PC-3 (cell line): ENCODE measurements at places on chromosomes 7 and 10.

- no peak for DNase-seq
Measured at GRCh38 chr10:104498347-104499081, 142.6 kb upstream of the SORCS3 start.

DNA sequence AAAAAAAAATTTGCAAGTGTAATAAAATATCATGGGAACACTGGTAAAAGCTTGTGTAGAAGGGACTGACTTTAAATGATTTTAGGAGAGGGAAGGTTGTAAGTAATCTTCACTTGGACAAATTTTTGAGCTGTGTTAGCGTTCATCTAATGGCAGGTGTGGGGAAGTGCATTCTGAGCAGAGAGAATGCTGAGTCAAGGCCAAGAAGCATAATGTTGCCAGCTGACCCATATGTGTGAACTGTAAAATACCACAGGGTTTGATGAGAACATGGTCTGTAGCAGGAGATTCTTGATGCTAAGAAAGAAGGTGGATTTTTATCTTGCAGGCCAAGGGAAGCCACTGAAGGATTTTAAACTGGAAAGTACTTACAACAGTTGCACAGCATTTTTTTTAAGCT, 98.2 kb upstream of the ZNF32 start:
- DNase-seq: no peak

DNA sequence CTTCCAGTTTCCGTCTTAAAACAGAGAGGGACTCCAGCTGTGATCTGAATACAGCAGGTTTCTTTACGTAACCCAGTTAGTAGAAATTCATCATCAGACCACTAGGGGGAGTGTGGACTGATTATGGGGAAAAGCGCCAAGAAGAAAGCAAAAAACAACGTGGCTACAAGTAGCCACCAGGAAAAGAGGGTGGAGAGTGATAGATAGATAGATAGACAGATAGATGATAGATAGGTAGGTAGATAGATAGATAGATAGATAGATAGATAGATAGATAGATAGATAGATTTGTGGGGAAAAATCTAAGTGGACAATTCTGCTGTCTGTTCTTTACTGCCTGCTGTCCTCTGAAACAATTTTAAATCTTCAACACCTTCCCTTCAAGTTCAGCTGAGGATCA, 12.7 kb upstream of the AKR1B10 start:
- peak; percentile 93 for DNase-seq

- no peak for DNase-seq
Measured at GRCh38 chr10:77012812-77013500, 624.7 kb downstream of the KCNMA1 start.

GRCh38 chr10:22682237-22683139, 31.9 kb downstream of the PIP4K2A start:
- peak; percentile 78 for DNase-seq

DNA sequence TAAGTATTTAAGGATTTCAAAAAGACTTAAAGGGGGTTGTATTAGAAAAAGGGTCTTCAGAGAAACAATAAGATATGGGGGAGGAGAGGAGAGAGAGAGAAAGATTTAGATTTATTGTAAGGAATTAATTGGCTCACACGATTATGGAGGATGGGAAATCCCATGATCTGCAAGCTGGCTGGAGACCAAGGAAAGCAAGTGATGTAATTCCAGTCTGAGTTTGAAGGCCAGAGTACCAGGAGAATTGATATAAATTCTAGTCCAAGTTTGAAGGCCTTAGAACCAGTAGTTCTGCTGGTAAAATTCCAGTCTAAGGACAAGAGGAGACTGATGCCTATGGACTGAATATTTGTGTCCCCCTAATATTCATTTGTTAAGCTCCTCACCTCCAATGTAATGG, 20.6 kb upstream of the SLC13A1 start:
- no peak for DNase-seq

DNA sequence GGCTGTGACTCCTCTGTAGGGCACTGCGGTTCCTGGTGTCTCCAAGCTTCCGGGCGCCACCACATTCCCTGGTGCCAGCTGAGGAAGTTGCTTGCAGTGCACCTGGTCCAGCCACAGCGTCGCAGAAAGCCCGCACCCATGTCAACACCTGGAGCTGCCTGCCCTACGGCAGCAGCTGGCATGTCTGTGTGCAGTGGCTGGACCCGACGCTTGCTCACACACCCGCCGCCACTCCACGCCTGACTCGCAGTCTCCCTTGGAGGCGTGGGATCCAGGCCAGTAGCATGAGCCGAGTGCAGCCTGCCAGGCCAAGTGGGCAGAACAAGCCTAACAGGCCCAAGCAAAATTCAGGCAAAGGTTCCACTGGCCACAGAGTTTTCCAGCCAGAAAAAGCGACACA, 118.1 kb upstream of the PHF14 start:
- no peak for DNase-seq

DNA sequence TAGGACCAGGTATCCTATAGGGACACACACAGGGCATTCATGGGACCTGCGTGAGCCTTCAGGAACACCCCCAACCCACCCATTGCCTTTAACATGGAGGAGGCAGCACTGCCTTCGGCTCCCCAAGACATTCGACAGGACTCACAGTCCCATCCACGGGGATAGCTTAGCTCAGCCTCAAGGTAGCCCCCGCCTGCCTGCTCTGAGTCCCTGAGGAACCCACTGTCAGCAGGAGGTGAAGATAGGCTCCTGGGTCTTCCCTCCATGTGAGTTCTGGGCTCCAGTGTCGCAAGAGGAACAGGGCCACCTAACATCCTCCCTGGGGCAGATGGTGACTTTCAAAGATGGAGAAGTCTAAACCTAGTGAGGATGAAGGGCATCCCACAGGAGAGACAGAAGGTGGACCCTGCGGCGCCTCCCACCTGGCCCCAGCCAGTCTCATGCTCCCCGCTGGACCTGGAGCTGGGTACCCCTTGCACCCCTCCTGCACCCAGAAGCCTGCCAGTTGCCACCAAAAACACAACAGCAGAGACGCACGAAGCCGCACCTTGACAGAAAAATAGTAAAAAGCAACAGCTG, 4.9 kb upstream of the ADIRF start:
- no peak for DNase-seq

GRCh38 chr10:133058331-133059092, 29.2 kb upstream of the ADGRA1 start:
- DNase-seq: no peak

DNA sequence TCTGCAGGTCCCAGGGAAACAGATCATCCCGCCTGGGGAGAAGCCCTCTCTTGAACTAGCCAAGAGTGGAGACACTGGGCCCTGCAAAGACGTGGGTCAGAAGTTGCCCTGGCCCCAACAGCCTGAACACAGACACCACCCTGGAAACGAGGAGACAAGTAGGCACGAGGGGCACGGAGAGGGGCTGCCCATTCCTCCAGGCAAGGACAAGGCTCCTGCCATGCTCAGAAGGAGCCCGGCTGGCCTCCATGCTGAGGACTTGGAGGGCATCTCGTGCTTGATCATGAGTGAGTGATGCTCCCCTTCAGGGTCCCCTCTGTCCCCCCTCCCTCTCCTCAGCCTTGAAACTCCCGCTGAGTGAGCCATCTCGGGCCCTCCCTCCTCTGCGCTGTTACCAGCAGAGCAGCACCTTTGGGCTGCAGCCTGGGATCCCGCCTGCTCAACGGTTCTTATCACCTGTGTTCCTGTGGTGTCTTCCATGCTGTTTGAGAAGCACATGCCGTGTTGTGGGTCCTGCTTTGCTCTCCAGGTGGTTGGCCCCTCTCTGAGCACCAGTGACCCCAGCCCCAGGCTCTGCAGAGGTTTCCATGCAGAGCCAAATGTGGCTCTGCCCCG, 544.3 kb downstream of the TCERG1L start:
- no peak for DNase-seq

GRCh38 chr7:125934955-125935354, 1005.3 kb upstream of the POT1 start:
- no peak for DNase-seq

DNA sequence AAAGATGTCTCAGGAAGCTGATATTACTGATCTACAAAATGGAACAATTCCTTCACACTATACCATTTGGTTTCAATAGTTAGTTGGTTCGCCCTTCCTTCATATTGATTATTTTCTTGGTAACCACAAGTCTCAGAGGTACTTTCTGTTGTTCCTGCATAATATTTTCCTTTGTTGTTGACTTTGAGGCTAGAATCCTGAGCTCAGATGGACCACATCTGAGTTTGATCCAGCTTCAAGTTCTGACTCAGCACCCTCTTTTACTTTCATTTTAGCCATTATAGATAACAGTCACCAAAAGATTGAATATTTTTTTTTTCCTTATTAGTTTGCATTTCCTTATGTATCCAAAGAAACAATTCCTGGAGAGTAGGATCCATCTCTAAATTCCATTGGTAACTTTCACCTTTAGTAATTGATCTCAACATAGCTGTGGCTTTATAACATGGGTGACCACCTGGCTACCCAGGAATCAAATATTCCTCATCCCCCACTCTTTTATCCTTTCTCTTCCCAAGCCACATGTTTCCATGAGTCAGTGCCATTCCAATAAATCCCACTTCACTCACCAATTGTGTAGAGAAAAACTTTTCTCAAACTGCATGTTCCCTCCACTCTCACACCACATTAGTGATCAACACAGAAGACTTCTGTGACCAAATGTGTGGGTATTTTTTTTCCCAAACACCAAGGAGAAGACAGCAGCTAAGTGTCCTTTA, 9.7 kb upstream of the ABCA13 start:
- DNase-seq: no peak

GRCh38 chr10:114541081-114541796, 116.8 kb downstream of the ABLIM1 start:
- DNase-seq: peak; percentile 62
